NCI-H1417 treated with DMSO at 0.1 percent for 48 hours (cell line): ENCODE measurements at places on chromosomes 2 and 18.

GRCh38 chr2:68936889-68937288, 15.8 kb downstream of the GKN2 start:
- no peak for DNase-seq

- no peak for DNase-seq
Observed at GRCh38 chr2:187900021-187900420, 345.8 kb upstream of the TFPI start.

DNA sequence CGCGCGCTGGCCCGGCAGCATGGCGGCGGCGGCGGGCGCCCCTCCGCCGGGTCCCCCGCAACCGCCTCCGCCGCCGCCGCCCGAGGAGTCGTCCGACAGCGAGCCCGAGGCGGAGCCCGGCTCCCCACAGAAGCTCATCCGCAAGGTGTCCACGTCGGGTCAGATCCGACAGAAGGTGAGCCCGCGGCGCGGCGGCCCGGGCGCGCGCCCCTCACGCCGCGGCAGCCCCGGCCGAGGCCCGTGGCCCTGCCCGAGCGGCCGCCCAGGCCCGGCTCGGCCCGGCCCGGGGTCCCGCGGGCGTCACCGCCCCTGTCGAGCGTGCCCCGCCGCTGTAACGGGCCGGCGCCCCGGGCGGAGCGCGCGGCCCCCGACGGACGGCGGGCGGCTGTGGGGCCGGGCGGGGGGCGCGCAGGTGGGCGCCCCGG, 218 bp downstream of the DGKD start:
- no peak for DNase-seq

DNA sequence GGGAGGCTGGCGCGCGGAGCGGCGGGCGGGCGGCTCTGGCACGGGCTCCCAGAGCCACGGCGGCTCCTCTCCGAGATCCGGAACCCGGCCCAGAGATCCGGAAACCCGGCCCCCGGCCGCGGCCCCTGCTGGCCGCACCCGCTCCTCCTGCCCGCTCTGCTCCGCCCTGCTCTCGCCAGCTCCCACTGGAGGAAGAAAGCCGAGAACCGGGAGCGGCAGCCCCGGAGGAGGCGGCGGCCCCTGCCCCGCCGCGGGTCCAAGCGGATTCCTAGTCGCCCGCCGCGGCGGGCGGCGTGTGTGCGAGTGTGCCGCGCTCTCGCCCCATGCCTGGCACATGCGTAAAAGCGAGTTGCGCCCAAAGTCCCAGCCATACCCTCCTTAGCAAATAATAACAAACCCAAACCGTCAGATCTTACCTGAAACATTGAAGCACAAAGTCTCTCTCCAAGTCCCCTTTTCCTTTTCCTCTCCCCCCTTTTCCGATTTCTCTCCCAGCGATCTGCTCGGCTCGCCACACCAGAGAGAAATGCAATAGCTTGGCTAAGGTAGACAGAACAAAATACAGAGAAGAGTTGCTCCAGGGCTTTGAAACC, 108.7 kb upstream of the KCTD1 start:
- no peak for DNase-seq

DNA sequence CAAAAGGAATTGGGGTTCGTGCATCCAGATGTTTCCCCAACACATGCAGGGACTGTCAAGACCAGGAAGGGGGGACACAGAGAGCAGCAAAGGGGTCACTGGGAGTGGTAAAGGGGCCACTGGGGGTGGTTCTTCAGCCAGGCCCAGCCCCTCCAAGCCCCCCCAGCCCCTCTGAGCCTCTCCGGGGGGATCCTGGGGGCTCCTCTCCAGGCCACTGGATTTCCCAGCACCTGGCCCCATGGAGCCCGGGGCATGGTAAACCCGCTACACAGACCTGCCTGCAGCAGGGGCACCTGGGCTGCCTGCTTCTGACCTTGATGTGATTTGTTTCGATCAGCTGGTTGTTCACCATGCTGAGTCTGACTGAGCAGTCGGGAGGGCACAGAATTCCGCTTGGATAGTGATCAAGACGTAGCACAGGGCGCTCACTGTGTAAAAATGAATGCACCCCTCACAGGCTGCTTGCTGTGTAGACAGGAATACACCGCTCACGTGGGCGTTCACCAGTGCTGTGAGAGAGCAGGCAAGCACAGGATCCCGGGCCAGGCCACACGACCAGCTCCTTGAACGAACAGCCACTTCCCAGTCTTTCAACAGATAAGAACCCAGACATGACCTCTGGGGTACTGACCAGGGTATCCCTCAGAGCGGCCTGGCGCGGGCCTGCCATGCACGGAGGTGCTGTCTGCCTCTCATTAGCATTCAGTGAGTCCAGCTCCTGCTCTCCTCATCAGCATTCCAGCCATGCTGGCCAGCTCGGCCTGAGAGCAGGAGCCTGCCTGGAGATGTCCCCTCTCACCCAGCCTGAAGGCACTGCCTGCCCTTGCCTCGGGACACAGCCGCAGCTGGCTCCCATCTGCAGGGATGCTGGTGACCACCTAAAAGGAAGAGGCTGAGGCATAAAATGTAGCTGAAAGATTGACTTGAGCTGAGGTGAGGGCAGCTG, 73.3 kb upstream of the OTOS start:
- DNase-seq = no peak

- no peak for DNase-seq
Observed at GRCh38 chr2:40915651-40916050, 463.8 kb upstream of the SLC8A1 start.

DNA sequence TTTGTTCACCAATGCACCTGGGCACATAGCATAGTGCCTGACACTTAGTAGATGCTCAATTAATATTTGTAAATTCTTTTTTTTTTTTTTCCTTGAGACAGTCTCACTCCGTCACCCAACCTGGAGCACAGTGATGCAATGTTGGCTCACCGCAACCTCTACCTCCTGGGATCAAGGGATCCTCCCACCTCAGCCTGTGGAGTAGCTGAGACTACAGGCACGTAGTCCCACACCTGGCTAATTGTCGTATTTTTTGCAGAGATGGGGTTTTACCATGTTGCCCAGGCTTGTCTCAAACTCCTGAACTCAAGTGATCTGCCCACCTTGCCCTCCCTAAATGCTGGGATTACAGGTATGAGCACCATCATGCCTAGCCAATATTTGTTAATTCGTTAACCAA, 23.2 kb upstream of the LPIN2 start:
- DNase-seq = no peak
